Fibroblast of the aortic adventitia (primary cell): ENCODE measurements at places on chromosomes 12 and 14.

- no peak for DNase-seq
These were observed 40.2 kb downstream of the UBE3B start for GRCh38 chr12:109517619-109518018.

GRCh38 chr12:56769868-56770267, 6.7 kb downstream of the HSD17B6 start:
- DNase-seq = no peak

DNA sequence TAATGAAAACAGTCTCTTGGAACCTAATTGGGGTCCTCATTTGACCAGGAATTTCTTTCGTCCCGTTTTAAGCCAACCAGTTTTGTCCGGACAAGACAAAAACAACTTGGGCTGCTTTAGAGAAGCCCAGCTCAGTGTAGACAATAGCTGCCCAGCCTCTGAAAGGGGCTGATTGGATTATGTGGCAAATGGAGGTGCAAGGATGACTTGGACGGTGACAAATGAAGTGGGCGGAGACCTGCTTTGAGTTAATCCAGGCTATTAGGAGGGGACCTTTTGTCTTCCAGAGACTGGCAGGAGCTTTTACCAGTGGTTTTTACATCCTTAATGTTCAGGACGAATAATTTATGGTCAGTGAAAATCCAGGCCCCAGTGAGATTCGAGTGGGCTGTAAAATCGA, 4.8 kb downstream of the MEG3 start:
- DNase-seq = no peak

GRCh38 chr12:38776647-38777046, 128.7 kb downstream of the CPNE8 start:
- no peak for DNase-seq

GRCh38 chr14:104856157-104856868, 8.8 kb upstream of the CEP170B start:
- DNase-seq = no peak

DNA sequence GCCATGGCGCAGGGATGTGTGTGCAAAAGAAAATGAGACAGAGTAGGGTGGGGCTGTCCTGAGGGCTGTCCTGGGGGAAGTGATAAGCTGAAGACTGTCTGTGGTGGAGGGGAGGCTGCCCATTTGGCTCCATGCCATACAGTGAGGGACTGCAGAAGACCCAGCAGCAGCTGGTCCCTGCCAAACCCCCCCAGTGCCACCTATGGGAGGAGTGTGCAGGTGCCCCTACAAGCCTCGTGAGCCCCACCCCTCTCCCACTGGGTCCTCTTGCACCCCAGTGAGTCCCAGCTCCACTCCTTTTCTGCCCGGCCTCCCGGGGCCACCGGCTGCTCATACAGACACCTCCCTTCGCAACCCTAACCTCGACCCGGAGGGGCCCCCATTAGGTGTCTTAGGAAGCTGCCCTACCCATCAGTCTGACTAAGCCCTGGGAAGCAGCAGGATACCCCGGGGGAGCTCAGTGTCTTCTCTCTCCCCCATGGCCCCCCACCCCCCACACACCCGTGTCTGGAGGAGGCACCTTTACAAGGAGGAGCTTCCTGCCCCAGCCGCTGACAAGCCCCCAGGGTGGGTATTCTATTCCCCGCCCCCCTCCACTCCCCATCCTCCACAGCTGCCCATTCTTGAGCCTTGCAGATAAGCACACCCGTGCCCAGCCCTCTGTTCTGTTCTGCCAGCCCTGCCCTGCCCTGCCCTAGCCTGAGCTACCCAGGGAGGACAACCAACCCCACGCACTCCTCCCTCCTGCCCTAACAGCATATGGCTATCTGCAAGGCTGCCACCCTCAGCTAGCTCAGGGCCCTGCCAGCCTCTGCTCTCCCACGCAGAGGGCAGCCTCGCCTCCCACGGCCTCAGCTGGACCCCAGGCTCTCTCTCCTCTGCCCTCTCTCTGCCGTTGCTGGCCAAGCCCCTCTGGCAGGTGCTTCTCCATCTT, 41.9 kb downstream of the SLC6A12 start:
- DNase-seq = no peak

DNA sequence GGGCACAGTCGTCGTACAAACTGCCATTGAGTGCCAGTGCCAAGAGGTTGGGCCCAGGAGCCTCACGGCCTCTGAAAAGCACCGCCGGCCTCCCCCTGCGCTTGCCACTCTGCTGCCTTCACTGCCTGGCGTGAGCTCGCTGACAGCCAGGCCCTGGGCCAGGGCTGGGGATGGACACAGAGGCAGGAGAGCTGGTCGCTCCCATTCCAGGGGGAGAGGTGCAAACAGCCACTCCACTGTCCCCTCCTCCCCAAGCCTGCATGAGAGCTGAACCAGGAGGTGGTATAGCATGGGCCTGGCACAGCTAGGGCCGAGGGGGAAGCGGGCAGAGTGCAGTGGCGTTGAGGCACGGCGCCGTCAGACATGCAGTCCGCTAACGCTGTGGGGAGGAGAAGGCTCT, 4.6 kb downstream of the ADSS1 start:
- no peak for DNase-seq

GRCh38 chr12:26786865-26787514, 46.0 kb downstream of the ITPR2 start:
- peak; percentile 89 for DNase-seq

DNA sequence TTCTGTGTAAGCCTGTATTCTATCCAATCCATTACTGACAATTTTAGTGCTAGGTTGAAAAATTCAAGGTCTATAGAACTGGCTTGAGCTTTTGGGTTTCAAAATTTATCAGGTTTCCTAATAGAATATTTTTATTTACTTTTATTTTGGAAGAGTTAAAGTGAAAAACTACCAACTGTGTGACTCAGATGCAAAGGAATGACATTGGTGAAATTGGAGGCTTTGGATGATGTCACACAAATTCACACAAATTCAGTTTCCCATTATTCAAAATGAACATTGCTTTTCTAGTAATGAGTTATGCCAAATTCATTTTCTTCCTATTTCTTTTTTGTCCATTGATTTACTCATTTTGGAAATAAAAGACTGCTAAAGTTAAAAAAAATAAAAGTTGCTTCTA, 186.9 kb downstream of the ALX1 start:
- peak; percentile 23 for DNase-seq

- no peak for DNase-seq
These were observed 126.7 kb downstream of the FBXL14 start for GRCh38 chr12:1467710-1468109.

DNA sequence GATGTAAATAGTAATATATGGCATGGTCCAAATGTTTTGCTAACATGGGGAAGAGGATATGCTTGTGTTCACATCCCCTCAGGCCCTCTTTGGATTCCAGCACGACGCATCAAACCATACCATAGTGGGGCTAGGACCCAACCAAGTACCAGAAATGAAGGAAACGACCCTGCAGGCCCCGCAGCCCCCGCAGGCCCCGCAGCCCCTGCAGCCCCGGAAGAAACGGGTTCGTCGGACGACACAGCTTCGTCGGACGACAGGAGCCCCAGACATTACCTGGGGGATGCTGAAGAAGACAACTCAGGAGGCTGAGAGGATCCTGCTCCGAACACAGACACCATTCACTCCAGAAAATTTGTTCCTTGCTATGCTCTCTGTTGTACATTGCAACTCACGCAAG, 119.9 kb downstream of the PPHLN1 start:
- DNase-seq = no peak

DNA sequence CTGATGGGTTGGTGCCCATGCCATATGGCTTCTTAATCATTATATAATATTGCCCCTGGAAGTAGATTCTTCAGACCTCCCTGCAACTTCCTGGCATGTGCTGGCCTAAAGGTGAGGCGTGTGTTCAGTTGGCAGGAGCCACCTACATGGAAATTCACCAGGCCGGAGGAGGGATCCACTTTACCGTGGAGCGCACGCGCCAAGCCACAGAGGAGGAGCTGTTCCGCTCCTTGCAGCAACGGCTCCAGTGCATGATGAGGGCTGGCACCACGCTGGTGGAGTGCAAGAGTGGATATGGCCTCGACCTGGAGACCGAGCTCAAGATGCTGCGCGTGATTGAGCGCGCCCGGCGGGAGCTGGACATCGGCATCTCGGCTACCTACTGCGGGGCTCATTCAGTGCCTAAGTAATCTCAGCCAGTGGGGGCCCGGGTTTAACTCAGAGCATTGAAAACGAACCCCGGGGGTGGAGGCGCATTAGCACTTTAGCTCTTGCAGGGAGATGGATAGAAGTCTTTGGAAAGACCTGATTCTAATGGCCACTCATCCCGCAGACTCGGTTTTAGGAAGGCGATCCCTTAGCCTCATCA, 13.5 kb downstream of the AMDHD1 start:
- DNase-seq = no peak

- no peak for DNase-seq
These were observed 953 bp upstream of the NKX2-8 start for GRCh38 chr14:36583242-36583892.

- DNase-seq = no peak
These were observed 9.7 kb upstream of the CFAP251 start for GRCh38 chr12:121908702-121909101.

- peak; percentile 51 for DNase-seq
These were observed 31.5 kb upstream of the CACNA2D4 start for GRCh38 chr12:1949771-1950470.

DNA sequence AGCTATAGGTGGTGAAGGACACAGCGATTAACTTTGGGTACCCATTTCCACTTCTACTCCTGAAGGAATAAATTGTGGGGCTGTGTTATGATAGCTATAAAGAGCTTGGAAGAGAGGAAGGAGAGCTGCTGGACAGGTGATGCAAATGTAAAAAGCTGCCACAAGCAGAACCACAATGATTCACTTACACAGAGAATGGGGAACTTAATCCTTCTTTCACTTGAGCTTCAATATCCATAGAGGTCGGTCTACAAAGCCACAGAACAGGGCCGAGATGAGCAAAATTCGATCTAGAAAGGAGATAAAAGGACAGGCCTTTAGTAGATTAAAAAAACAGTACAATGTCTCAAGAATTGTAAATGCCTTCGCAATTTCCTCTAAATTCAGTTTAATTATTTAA, 831.1 kb downstream of the LRFN5 start:
- no peak for DNase-seq

GRCh38 chr14:45145214-45145613, 9.5 kb downstream of the FANCM start:
- no peak for DNase-seq

- no peak for DNase-seq
These were observed 35.5 kb downstream of the CIT start for GRCh38 chr12:119841433-119842210.

DNA sequence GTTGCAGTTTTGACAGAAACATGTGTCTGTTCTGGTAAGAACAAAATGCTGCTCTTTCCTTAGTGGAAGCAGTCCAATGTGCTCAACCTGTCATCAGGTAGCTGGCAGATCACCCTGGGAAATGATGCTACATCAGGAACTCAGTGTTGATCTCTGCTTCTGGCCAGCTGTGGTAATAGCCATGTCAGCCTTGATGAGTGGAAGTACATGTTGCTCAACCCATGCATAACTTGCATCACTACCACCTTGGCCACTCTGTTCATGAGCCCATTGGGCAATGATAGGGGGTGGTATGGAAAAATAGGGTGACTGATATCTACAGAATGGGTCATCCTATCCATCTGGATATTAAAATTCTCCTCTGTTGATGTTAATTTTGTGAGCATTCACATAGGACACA, 411.0 kb downstream of the C12orf50 start:
- peak; percentile 3 for DNase-seq

- no peak for DNase-seq
These were observed 764.7 kb downstream of the BCL11B start for GRCh38 chr14:98507264-98507663.

DNA sequence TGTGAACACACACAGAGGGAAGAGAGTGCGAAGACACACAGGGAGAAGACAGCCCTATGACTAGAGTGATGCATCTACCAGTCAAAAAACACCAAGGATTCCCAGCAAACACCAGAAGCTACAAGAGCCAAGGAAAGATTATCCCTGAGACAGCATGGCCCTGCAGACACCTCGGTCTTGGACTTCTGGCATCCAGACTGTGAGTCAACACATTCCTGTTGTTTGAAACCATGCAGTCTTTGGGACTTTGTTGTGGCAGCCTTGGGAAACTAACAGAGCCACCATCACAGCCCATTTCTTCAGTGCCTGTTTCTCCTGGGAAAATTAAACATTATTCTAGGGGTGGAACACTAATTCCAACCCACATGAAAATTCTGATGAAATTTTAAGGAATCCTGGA, 220.6 kb downstream of the GXYLT1 start:
- DNase-seq = no peak

GRCh38 chr14:30395065-30395464, 163.9 kb upstream of the G2E3 start:
- DNase-seq = no peak

DNA sequence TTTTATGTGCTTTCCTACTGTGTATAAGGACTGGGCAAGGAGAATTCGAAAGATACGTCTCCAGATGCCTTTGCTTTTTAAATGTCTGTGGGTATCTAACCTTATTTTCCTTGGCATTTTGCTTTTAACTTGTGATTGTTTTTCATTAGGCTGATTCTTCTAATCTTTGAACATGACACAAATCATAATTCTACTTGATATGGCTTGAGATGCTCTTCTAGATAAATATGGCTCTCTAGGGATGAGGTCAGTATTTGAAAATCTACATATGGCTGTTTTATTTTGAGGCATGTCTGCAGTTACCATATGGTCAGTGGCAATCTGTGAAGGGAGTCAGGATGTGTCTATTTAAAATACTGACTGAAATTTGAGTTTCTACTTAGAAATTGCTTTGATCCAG, 139.2 kb downstream of the SLC2A13 start:
- peak; percentile 4 for DNase-seq

GRCh38 chr12:132285991-132286681, 43.3 kb downstream of the GALNT9 start:
- peak; percentile 52 for DNase-seq

DNA sequence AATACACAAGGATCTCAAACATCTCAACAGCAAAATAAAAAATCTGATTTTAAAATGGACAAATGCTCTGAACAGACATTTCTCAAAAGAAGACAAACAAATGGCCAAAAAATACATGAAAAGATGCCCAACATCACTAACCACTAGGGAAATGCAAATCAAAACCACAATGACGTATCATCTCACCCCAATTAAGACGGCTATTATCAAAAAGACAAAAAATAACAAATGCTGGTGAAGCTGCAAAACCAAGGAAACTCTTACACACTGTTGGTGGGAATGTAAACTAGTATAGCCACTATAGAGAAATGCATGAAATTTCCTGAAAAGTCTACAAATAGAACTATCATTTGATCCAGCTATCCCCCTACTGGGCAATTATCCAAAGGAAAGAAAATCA, 145.0 kb downstream of the BTG1 start:
- DNase-seq = no peak

- no peak for DNase-seq
These were observed 768.1 kb upstream of the TBX3 start for GRCh38 chr12:115451780-115452736.

GRCh38 chr12:49673446-49674317, 33.5 kb downstream of the FMNL3 start:
- peak; percentile 96 for DNase-seq

DNA sequence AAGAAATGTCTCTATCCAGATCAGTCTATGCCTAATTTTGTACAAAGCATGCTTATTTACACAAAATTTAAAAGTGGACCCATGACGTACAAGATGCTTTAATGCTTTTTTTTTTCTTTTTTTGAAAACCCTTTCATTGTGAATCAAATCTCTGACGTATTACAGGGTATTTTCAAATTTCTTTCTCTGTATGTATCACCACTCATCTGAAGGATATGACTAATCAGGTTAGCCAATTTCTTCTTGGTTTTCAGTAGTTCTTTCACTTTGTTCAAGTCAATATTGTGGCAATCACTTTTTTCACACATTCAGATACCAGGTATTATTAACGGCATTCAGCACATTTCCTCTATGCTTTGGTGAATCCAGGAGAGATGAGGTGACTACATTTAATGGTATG, 685.3 kb downstream of the TRHDE start:
- no peak for DNase-seq

GRCh38 chr12:6311822-6312528, 1.5 kb downstream of the PLEKHG6 start:
- no peak for DNase-seq
